ENCODE measurements at places on chromosomes 6 and 20.

DNA sequence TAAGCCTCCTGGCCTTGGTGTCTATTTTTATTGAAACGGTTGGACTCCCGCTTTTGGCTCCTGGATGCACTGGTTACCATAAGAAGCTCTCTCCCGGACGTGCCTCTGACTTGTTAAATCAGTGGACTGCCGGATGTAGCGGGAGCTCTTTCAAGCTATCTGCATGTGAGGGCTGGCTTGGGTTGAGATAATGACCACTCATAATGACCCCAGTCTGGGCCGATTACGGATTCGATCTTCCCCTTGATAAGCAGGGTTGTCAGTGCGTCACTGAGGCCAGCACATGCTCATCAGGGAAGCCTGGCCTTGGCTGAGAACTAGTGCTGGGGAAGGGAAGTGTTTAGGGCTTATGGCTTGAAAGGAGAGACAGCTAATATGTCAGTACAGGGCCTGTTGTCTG is 528.1 kb downstream of the CDH26 start:
- no peak for DNase-seq

- no peak for DNase-seq
Measured at GRCh38 chr20:36647196-36648121, 1.5 kb upstream of the SLA2 start.

- no peak for DNase-seq
Measured at GRCh38 chr6:85482206-85482904, 32.5 kb downstream of the NT5E start.

GRCh38 chr6:145294942-145295341 is 440.4 kb downstream of the EPM2A start:
- no peak for DNase-seq
